GM19239 (cell line): ENCODE measurements at places on chromosomes 13 and 19.

DNA sequence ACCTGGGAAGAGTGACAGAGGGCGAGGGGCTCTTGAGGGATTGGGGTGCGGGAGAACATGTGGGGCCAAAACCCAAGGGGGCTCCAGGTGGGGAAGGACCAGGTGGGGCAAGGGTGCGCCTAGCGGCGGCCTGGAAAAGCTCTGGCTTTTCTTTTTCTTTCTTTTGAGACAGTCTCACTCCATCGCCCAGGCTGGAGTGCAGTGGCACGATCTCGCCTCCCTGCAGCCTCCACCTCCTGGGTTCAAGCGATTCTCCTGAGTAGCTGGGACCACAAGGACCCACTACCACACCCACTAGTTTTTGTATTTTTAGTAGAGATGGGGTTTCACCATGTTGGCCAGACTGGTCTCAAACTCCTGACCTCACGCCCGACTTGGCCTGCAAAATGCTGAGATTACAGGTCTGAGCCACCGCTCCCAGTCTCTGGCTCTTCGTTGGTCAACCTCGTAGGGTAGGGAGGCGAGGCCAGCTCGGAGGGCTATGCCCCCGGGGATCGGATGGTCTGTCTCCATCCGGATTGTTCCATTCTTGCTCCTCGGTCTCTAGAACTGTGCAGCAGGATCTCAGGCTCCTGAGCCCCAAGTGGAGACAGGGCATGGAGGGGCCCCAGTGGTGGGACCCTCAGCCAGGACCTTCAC is 3.7 kb downstream of the GADD45B start:
- no peak for DNase-seq

DNA sequence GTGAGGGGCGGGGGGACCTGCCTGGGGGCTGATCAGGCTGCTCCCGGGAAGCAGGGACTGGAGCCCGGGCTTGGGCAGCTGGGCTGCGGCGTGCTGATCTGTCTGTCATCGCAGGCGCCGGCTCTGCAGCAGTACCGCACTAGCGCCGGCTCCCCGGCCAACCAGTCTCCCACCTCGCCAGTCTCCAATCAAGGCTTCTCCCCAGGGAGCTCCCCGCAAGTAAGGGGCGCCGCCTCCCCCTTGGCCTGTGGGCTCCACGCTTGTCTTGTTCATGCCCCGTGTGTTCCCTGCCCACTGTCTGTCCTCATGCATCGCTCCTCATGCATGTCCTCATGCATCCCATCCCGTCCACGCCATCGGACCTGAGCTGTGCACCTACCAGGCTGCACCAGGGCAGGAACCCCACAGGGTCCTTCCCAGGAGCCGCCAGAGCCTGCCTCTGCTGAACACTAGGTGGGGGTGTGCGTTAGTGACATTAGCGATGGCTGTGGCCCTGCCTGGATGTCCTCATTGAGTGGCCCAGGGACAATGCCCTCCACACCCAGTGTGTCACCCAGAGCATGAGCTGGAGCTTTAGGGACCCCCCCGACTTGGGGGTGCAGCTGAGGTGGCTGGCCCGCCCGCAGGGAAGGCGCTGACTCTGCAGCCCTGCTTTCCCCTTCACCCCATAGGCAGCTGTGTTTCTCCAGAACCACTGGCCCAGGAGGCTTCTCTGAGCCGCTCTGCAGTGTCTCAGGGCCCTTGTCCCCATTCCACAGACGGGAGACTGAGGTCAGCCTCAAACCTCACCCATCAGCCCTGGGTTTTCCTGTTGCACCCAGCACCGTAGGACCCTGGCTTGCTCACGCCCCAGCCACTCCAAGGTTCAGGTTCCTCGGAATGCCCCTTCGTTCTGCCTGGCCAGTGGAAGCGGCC is 19.5 kb downstream of the COMP start:
- DNase-seq: no peak

DNA sequence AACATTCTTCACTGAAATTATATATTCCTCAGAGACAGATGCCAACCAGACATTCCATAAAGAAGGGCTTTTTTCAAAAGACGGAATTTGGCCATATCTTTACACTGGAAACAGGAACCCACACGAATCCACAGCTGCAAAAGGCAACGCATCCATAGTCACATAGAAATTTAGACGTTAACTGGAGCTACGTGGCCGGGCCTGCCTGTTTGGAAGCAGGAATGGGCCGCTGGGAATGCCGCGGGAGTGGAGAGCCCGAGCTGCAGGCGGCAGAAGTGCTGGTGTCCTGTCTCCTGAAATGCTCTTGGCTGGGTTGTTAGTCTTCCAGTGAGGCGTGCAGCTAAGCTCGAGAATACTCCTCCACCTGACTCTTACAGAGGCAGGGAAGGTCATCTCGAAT is 122.2 kb downstream of the KL start:
- DNase-seq: no peak

DNA sequence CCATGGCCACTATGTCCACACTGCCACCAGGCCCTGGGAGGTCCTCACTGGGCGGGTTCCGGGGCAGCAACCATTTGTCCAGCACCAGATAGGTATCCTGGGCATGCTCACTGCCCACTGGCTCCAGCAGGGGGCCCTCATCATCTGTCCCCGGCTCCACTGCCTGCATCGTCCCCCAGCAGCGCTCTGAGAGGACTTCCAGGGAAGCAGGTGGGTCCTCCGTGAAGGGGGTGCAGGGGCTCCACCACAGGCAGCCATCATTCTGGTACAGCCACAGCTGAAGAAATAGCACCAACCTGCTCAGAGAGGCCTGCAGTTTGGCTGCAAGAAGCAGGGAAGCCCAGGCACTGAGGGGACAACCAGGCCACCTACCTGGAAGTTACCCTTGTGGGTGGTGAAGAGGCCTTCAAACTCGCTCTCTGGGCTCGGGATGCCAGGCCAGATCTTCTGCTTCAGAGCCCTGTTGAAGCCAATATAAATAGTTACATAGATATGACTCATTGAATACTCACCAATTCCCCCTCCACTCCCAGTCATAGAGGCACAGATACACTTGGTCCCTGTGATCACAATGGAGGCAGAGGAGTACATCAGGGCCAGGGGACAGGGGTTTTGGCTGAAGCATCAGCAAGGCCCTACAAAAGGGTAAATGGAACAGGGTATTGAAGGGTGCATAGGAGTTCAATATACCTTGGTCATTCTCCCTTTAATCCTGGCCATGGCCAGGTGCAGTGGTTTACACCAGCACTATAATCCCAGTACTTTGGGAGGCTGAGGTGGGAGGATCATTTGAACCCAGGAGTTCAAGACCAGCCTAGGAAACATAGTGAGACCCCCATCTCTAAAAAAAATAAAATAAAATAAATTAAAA is 4.1 kb downstream of the SWSAP1 start:
- no peak for DNase-seq

GRCh38 chr13:79767126-79767525 is 286.2 kb downstream of the NDFIP2 start:
- no peak for DNase-seq

DNA sequence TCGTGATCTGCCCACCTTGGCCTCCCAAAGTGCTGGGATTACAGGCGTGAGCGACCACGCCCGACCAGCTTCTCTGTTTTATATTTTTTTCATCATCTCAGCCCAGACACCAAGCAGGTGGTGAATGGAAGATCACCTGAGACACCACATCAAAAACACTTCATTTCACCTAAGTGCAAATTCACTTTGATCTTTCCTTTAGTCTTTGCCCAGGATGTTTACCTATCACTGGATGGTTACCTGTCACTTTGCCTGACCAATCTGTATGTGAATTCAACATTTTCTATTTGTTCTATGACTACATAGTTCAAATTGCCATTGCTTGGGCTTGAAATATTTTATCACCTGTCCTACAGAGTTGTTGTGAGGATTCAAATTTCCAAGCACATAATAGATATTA is 65.7 kb downstream of the PAN3 start:
- no peak for DNase-seq

DNA sequence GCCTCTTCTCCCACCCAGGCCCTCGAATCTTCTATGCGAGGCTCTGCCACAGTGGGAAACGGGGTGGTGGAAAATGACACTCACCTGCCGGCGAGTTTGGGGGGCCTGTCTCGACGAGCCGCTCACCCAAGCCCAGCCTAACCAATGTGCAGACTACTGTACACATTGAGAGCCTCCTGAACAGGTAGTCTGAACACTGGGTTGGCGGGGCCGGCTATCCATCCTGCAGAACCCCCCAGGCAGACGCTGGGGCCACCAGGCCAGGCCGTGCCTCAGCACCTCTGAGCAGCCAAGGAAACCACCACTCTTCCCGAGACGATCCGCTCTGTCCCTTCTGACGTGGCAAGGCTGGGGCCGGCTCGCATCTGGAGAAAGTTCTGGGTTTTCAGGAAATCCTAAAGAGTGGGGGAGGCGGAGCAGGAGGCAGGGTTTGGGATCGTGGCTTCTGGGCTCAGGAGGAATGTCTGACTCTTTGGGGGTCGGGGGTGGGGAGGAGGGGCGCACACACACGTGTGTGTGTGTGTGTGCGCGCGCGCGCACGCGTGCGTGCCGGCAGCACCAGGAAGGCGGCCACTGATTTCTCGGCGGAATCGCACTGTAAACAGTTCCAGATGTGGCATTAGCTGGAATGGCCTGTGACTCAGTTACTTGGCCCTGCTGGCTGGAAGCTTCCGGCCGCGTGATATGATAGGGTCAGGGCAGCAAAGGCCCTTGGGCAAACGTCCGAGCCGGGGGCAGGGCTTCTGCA is 18.5 kb downstream of the TMED1 start:
- DNase-seq: no peak

- no peak for DNase-seq
Measured at GRCh38 chr19:6734096-6734696, 3.2 kb downstream of the GPR108 start.

GRCh38 chr13:49407068-49407467 is 36.8 kb downstream of the CAB39L start:
- DNase-seq: no peak

GRCh38 chr13:20137875-20138274 is 23.0 kb downstream of the GJA3 start:
- DNase-seq: no peak

GRCh38 chr13:20398459-20398858 is 127.2 kb downstream of the CRYL1 start:
- DNase-seq: no peak

- DNase-seq: no peak
Measured at GRCh38 chr13:41891119-41891518, 69.8 kb downstream of the VWA8 start.

DNA sequence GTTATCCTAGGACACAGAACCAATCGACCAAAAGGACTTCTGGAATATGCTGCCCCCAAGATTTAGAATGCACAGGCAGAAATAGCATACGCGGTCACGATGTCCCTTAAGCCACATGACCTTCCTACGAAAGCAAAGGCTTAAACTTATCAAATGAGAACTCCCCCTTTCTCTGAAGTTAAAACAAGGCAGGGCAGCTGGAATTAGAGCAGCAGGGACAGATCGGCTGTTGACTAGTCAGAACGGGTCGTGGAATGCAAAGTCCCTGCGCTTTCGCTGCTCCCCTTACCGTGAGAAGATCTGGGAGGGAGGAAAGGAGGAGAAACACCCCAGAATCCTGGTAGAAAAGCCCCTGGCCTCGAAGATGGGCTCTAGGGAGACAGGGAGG is 799 bp upstream of the USPL1 start:
- DNase-seq: peak; percentile 15

DNA sequence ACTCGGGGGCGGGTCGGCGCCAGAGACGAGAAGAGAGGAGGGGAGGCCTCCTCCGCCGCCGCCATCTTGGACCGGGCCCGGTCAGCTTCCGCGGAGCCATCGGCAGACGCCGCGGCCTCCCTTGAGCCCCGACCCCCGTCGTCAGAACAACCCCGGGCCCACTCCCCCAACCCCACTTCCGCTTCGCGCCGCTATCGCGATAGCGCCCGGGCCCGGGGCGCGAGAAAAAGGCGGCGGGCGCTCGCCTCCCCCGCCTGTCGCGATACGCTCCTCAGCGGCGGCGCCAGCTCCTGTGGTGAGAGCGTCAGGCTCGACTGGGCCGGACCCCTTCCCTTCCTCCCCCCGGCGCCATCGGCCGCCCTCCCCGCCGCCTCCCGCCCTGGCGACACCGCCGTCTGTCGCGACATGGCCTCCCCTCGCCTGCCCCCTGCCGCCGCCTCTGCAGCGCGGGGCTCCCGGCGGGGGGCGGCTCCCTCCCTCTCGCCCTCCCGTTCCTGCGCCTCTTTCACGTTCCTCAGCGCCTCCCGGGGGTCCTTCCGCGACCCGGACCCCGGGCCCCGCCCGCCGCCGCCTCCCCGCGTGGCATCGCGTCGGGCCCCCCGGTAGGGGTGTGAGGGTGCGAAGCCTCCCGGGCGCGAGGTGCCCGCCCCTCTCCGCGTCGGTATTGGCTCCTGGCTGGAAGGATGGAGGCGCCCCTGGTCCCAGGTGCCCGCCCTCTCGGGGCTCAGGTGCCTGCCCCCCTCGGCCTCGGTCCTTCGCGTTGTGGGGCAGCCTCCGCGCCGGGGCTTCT is at the start of gene CNOT3:
CNOT3 (plus strand) TSS at position 64 of the 790 bp plus-strand sequence. CDS start 5,217 bp downstream, outside the sequence.
- no peak for DNase-seq

DNA sequence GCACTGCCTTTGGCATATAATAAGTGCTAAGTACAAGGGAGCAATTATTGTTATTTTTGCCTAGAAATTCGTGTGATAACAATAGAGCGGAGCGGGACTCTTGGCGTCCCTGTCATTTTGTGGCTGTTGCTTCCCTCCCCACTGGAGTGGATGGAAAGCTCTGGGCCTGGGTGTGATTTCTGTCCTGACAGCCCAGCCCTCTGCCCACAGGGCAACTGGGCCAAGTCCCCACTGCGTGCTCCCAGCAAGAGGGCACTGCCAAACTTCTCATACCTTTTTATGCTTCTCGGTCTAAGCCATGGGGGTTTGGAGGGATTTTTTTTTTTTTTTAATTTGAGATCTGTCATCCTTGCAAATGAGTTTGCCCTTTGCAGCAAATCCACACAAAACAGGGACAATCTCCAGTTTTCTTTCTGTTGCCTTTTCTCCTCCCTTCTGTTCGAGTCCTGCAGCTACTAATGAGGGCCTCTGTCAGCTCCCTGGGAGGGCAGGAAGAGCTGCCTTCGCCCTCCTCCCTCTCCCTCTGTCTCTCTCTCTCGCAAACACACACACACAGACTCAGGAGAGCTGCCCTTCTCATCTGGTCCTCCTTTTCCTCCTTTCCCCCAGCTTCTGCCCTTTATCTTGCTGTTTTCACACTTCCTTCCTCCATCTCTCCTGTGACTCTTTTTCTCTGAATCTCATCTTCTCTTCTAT is 103.9 kb downstream of the DNAJC15 start:
- no peak for DNase-seq
